ENCODE measurements at places on chromosomes 11 and 22. TPM values are rescaled to one million over a fixed set of nuclear protein-coding genes. Genes with fewer than 3 reads are reported as not detected.

The NXPE4 gene
- not detected for total RNA-seq

The PLAAT2 gene
- not detected for total RNA-seq

The SREBF2 gene
- 27.7 TPM for total RNA-seq

The ZC3H7B gene
- 111 TPM for total RNA-seq

The INPP5J gene
- total RNA-seq: 1.1 TPM

The HEPN1 gene
- total RNA-seq: not detected

GRCh38 chr11:120413480-120413879, 77.3 kb downstream of the ARHGEF12 start:
- H3K36me3 ChIP-seq: peaks cover 33% of the 10 kb centered on the region
- peaks cover 51% of the 10 kb centered on the region for H3K4me1 ChIP-seq
- peak overlapping the region; percentile 56 for H3K4me3 ChIP-seq
- H3K27me3 ChIP-seq: no peaks in the 10 kb centered on the region
- H3K27ac ChIP-seq: peak overlapping the region; percentile 76

DNA sequence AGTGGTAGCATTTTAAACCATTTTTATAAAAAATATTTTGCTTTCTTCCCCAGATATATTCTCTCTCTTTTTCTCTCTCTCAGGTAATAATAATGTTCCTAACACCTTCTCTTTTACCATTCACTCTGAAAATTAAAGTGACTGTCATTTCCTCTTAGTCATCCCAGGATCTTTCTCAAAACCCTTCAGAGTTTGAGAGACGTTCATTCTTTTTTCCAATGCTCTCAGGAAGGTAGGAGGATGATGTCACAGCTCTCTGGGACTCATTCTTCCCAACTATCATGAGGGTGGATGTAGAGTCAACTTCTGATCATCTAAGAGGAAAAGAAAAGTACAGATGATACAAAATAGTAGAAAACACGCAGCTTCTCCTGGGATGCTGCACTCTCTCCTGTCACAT, 60.2 kb upstream of the CRTAM start:
- peak overlapping the region; percentile 47 for H3K27ac ChIP-seq
- peaks cover 40% of the 10 kb centered on the region for H3K4me1 ChIP-seq
- H3K27me3 ChIP-seq: no peaks in the 10 kb centered on the region
- H3K4me3 ChIP-seq: no peak overlapping the region
- DNase-seq: peak; percentile 11
- peaks cover 15% of the 10 kb centered on the region for H3K36me3 ChIP-seq

DNA sequence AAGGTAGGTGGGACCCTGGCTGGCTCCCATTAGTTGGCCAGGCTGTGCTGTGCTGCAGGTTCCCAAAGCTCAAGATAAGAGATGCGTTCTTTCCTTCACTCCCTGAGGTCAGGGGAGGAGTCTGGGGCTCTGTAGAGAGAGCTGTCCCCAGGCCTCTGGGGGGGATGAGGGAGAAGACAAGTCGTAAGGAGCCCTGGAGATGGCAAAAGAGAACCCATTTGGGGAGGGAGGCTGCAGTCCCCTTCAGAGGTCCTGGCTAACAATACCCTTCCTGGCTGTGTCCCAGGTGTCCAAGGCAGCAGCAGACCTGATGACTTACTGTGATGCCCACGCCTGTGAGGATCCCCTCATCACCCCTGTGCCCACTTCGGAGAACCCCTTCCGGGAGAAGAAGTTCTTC, 916 bp downstream of the GNG3 start:
- peak overlapping the region; percentile 95 for H3K27ac ChIP-seq
- H3K36me3 ChIP-seq: peaks cover 29% of the 10 kb centered on the region
- peak overlapping the region; percentile 91 for H3K4me3 ChIP-seq
- peaks cover 5% of the 10 kb centered on the region for H3K27me3 ChIP-seq
- peaks cover 41% of the 10 kb centered on the region for H3K4me1 ChIP-seq

DNA sequence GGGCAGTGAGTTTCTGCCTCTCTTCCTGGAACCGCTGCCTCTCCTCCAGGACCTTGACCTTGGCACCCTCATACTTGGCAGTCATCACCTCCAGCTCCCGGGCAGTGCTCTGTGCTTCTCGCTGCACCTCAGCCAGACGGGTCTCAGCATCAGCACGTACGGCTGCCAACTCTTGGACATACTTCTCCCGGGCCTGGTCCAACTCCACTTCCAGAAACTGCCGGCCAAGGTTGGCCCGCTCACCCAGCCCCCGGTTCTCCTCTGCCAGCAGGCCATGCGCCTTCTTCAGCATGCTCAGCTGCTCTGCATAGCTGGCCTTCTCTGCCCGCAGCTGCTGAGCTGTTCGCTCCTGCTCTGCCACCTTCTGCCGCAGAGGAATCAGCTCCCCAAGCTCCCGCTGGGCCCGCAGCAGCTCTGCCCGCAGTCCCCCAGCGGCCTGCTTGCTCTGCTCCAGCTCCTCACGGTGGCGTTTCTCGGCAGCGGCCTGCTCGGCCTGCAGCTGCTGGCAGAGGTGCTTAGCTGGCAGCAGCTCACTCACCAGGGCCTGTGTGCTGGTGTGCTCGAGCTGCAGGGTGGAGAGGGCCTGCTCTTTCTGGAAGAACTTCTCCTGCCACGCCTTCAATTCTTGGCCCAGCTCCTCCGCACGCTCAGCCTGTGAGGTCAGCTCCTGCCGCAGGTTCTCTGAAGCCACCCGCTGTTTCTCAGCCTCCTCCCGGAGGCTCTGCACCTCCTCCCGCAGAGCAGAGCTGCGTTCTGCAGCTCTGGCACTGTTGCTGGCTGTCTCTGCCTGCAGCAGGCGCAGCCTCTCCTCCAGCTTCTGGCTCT, 14.4 kb downstream of the IL18BP start:
- no peak overlapping the region for H3K27ac ChIP-seq
- peaks cover 39% of the 10 kb centered on the region for H3K36me3 ChIP-seq
- peak overlapping the region; percentile 60 for H3K4me3 ChIP-seq
- H3K4me1 ChIP-seq: no peaks in the 10 kb centered on the region

DNA sequence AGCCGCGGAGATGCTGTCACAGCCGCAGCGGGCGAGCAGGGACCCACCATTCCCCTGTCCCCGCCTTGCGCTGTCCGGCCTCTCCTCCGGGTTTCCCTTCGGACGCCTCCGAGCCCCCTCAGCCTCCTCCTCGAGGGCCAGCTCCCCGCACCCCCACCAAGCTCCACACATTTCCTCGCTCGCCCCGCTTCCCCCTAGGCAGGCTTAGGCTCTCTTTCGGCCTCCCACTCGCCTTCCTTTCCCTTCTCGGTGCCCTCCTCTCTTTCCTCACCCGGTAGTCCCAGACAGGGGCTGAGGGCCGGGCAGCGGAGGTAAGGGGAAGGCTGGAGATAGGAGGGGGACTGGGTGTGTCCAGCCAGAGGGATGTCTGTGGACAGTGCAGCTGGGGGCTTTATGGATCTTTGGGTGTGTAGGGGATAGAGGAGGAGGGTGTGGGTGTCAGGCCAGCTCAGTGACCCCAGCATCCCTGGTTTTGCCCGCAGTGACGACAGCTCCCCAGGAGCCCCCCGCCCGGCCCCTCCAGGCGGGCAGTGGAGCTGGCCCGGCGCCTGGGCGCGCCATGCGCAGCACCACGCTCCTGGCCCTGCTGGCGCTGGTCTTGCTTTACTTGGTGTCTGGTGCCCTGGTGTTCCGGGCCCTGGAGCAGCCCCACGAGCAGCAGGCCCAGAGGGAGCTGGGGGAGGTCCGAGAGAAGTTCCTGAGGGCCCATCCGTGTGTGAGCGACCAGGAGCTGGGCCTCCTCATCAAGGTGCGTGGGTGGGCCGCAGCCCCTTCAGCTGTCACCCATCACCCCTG, 1.6 kb downstream of the KCNK4 start:
- no peak overlapping the region for H3K4me3 ChIP-seq
- H3K27me3 ChIP-seq: peaks cover 58% of the 10 kb centered on the region
- H3K4me1 ChIP-seq: no peaks in the 10 kb centered on the region
- H3K27ac ChIP-seq: no peak overlapping the region
- no peak for DNase-seq

- no peak for DNase-seq
- no peaks in the 10 kb centered on the region for H3K27me3 ChIP-seq
- no peak overlapping the region for H3K4me3 ChIP-seq
- no peaks in the 10 kb centered on the region for H3K36me3 ChIP-seq
- peaks cover 8% of the 10 kb centered on the region for H3K4me1 ChIP-seq
Observed at GRCh38 chr22:23686416-23687024, 4.3 kb upstream of the RGL4 start.

- peaks cover 9% of the 10 kb centered on the region for H3K36me3 ChIP-seq
- DNase-seq: no peak
- H3K4me3 ChIP-seq: no peak overlapping the region
- H3K27me3 ChIP-seq: no peaks in the 10 kb centered on the region
- peaks cover 19% of the 10 kb centered on the region for H3K4me1 ChIP-seq
Observed at GRCh38 chr11:63858628-63859550, 20.0 kb downstream of the MARK2 start.

GRCh38 chr22:50326225-50326955, 422 bp downstream of the DENND6B start:
- no peaks in the 10 kb centered on the region for H3K27me3 ChIP-seq
- H3K4me1 ChIP-seq: peaks cover 30% of the 10 kb centered on the region

- no peak overlapping the region for H3K27ac ChIP-seq
- peak overlapping the region; percentile 86 for H3K4me3 ChIP-seq
- DNase-seq: no peak
- H3K27me3 ChIP-seq: peaks cover 17% of the 10 kb centered on the region
- peaks cover 20% of the 10 kb centered on the region for H3K4me1 ChIP-seq
- no peaks in the 10 kb centered on the region for H3K36me3 ChIP-seq
Observed at GRCh38 chr11:18721561-18722292, 4.3 kb downstream of the IGSF22 start.

DNA sequence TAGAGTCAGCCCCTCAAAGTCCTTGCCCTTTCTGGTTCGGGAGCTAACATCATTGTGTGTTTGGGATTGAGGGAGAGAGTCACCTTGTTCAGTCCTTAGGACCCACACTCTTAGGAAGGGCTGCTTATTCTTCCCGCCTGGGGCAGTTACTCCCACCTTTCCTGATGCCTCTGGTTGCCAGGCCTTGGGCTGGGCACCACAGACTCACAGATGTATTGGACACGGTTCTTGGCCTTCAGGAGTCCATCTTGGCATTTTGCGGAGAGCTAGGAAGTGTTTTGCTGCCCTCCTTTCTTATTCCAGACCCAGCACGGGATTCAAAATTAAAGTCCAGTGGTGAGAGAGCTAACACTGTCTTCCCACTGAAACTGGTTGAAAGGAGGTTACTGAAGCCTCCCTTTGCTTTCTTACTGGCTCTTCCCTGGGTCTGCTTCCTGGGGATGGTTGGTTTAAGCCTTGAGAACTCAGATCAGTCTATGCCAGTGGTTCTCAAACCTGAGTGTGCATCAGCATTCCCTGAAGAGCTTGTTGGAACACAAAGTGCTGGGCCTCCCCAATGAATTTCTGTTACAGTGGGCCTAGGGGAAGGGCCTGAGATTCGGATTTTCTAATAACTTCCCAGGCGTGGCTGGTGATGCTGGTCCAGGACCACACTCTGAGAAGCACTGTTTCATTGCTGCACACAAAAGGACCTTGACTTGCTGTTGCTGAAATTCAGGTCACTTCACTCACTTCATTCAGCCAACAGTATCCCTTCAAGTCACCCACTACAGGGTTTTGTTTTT, 1.4 kb downstream of the OSBP2 start:
- H3K4me3 ChIP-seq: 0 out of 2 replicates have a peak overlapping the region, but pooled peaks have one; percentile 11
- H3K4me1 ChIP-seq: no peaks in the 10 kb centered on the region
- no peaks in the 10 kb centered on the region for H3K36me3 ChIP-seq
- no peak for DNase-seq

GRCh38 chr11:71327156-71328085, 75.0 kb upstream of the SHANK2 start:
- H3K4me1 ChIP-seq: no peaks in the 10 kb centered on the region
- peaks cover 33% of the 10 kb centered on the region for H3K27me3 ChIP-seq
- no peak for DNase-seq
- H3K27ac ChIP-seq: no peak overlapping the region
- H3K36me3 ChIP-seq: peaks cover 4% of the 10 kb centered on the region

DNA sequence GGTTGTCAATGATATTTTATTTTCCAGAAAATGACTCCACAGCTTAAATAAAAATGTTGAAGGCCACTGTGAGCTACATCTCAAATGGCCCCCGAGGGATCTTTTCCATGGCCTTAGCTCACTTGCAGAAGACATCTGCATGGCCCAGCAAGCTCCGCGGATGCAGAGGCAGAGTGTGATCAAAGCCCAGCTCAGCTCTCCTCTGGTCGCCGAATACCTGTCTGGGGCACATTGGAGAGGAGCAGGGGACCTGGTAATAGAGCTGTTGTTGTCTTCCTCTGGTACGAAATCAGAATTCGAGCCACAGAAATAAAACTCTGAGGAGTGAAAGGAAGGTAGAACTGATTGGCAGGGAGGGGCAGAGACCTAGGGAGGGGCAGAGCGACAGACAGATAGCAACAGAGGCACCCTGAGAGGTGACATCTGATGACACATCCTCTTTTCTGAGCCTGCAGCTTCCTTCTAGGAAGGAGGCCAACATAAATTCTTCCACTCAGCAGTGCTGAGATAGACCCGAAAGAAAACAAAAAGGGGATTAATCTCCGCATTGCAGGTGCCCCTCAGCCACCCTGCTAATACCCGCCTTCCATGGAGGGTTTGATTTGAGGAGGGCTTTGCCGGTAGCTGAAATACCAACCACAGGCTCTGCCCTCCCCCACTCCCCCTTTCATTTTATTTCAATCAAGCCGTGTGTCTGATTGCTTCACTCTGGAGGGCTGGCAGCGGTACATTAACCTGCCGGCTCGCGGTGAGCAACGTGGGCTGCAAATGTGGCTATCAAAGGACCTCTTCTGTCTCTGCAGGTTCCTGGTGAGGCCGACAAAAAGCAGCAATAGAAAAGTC, 759.4 kb downstream of the OPCML start:
- H3K4me1 ChIP-seq: peaks cover 10% of the 10 kb centered on the region
- no peak for DNase-seq
- H3K4me3 ChIP-seq: no peak overlapping the region
- no peak overlapping the region for H3K27ac ChIP-seq
- peaks cover 4% of the 10 kb centered on the region for H3K36me3 ChIP-seq

- H3K36me3 ChIP-seq: 0 out of 2 replicates have a peak, but pooled peaks cover 3% of the 10 kb centered on the region
- H3K4me1 ChIP-seq: peaks cover 7% of the 10 kb centered on the region
- peaks cover 4% of the 10 kb centered on the region for H3K27me3 ChIP-seq
- no peak overlapping the region for H3K27ac ChIP-seq
Observed at GRCh38 chr11:1304380-1304779, 5.1 kb downstream of the TOLLIP start.

- peaks cover 44% of the 10 kb centered on the region for H3K4me1 ChIP-seq
- peak; percentile 76 for DNase-seq
- H3K4me3 ChIP-seq: 0 out of 2 replicates have a peak overlapping the region, but pooled peaks have one; percentile 3
- H3K27me3 ChIP-seq: no peaks in the 10 kb centered on the region
- no peaks in the 10 kb centered on the region for H3K36me3 ChIP-seq
Observed at GRCh38 chr11:102256251-102256650, 61.0 kb upstream of the BIRC3 start.

DNA sequence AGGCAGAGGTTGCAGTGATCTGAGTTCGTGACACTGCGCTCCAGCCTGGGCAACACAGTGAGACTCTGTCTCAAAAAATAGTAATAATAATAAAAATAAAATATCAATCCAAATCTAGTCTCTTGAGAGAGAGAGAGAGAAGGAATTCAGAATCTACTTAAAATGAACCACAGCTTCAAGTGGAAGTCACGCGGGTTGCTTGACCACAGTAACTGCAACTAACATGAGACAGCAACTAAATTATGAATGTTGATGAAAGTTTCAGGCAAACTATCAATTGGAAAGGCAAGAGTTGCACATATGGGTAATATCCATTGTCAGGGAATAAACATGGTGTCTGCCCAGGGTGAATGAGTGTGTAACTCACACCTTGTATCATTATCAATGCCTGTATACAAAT, 12.5 kb downstream of the POU2AF2 start:
- no peak overlapping the region for H3K4me3 ChIP-seq
- H3K27me3 ChIP-seq: peaks cover 8% of the 10 kb centered on the region
